ENCODE measurements at places on chromosomes 11 and 22.

DNA sequence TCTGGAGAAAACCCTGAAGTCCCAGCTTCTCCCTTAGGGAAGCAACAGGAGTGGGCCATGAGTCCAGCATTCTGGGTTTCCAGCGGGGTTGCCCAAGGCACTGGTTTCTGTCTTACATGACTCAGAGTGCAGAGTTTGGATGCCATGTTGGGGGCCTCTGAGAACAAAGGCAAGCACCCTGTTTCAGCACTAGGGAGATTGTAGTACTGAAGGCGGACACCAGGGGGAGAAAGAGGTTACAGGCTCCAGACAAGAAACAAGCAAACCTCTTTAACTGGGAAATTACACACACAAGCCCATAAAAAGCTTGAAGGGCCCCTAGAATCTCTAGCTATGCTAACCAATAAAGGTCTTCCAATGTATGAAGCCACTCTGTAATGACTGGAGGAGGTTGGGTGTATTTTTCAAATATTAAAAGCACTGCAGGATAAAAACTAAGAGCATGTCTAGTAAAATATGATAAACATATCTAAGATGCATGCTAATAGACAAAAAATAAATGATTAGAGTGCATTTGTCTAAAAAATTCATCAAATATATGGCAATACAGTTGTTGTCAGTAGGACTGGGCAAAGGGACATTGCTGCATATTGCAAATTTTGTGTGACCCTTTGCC, 7.1 kb downstream of the MS4A6E start:
- peak; percentile 73 for DNase-seq

DNA sequence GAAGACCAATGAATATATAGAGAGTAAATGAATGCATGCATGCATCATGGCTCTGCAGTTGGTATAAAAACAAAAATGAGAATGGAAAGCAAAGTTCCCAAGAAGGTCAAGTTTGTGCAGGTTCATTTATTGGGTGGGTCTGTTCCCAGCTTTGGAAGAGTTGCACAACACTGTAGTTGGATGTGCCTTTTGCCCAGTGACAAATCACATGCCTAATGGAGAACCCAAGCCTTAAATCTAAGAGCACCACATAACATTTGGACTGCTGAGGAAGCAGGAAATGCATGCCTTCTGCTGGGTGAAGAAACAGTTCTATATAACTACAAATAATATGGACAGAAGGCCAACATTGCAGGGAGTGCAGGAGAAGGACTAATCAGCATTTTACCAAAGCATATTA, 30.6 kb downstream of the PRCP start:
- no peak for DNase-seq

GRCh38 chr11:76772100-76772782, 10.9 kb upstream of the TSKU start:
- DNase-seq: no peak

DNA sequence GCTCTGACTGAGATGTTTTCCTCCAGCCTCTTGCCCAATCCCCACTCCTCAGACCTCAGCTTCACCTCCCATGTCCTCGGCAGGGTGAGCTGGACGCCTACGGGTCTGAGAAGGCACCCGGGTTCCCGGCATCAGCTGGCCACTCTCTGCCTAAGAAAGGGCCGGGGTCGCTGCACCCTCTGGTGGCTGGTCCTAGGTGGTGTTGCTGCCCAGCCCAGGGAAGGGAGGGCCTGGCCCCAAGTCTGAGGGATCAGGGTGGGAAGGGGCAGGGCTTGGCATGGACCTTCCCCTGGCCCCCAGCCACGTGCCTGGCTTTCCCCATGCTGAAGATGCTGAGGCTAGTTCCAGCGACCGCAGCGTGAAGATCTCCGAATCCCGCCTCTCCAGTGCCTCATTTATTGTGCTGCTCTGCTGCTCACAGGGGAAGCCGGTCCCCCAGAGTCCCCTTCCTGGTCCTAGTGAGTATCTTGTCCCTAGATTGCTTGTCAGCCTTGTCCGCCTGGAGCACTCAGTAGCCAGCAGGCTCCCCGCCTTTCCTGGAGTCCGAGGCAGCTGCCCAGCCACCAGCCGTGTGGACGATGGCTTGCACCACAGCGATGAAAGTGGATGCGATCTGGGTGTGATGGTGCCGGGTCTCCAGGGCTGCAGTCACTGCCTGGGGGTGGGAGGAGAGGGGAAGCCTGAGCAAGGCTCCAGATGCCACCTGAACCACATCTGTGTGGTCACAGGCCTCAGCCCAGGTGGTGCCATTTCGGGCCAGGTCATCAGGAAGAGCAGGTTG, 2.9 kb upstream of the GGT5 start:
- peak; percentile 93 for DNase-seq

- DNase-seq: no peak
Observed at GRCh38 chr11:132448334-132448995, 1078.0 kb downstream of the NTM start.

- DNase-seq: no peak
Observed at GRCh38 chr11:95156916-95157541, 67.4 kb downstream of the ENDOD1 start.

- DNase-seq: no peak
Observed at GRCh38 chr22:19886605-19887255, 32.1 kb upstream of the GNB1L start.

DNA sequence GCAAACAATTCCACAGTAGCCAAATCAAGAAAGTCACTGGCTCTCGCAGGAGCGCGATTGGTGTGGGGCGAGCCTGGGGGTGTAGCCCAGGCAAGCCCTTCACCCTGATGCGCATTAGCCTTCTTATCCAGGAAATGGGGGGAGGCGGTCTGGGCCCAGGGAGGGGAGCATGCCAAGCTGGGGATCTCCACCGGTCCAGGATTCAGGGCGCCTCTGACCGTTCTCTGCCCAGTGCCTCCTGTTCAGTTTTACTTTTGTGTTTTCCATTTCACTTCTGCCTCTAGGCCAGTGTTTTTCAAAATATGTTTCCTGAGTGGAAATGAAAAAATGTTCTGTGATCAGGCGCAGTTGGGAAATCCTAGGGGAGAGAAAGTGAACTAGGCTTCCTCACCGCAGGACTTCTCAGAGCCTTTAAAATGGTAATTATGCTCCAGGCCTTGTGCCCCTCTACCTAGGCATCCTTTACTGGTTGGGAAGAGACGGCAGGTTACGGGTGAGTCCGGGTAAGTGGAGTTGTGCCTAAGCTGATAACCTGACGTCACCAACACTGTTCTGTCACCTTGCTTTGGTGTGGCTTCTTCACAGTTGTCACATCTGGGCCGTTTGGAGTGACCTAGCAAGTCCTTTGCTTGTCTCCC, 18.4 kb downstream of the LRP5 start:
- no peak for DNase-seq

DNA sequence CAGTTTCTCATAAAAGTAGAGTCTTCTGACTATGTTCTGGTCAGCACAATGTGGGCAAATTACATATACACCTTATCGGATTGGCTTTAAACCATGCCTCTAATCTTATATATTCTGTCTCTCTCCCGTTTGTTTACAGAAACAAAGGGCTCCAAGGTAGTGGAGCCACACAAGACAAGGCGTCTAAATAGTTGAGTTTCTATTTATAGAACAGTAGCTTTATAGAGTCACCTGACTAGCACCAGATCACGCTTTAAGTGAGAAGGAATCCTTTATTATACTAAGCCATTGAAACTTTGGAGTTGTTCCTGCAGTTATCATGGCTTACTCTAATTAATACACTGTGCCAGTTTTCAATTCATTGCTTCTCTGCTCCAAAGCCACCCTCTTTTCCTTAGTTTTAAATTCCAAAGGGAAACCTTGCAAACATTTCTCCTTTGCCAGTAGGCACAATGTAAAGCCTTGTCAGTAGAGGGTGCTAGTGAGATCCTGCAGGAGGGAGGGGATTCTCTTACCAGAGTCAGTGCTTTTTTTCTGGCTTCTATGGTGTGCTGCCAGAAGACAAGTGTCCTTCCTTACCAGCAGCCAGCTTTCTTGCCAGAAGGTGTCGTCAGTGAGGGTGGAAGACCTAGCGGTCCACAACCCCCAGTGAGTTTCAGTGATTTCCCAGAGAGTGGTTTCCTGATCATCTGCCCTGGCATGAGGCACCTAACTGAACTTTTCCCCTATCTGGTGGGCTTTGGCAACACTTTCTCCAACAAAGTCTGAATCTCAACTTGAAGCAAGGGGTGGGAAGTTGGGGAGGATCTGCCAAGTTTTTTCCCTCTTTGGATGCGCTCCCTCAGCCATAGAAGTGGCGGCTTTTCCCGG, 71.7 kb downstream of the RAB38 start:
- DNase-seq: peak; percentile 52

DNA sequence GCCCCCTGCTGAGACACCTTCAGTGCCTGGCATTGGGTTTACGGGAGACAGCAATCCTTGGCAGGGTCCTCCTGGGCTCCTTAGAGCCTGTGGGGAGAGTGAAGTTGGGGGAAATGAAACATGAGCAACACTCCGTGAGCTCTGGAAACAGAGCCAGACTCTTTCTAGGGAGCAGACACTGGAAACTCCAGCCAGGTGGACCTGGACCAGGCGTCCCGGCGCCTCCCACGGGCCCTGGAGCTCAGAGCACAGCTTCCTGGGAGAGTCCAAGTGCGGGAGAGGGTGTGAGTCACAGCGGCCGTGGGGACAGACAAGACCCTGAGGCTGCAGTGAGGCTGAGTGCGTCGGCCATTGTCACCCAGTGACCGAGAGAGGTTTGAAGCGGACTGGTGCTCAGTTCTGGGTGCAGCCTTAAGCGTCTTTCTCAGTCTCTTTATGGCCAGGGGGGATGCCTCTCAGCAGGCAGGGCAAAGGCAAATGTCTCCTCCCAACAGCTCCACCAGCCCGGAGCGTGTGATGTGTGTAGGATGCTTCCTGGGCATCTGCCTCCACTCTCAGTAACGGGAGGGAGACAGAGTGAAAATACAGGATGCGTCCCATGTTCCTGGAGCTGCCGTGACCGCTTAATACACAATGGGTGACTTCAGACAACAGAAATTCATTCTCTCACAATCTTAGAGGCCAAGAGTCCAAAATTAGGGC, 399.2 kb downstream of the SHANK2 start:
- no peak for DNase-seq

DNA sequence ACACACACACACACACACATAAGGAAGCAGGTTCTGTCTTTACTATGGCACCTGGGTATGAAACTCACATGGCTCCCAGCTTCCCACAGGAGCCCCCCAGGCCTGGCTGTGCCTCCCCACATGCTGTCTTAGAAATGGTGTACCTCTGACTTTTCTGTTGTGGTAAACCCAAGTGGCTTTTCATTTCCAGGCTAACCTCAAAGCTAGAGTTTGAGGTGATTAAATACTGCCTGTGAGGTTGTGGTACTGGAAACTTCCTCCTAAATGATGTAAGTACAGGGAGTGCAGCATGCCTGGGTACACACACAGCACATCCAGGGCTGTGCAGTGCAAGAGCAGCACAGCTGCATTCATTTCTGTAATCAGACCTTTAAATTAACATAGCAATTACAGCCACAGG, 34.4 kb downstream of the ME3 start:
- no peak for DNase-seq
